Stimulated activated naive B cell treated with anti-CD40 and anti-IgM and Interleukin-4, amounts not matched to agents 10 μg/mL and 1 μg/mL and 100 μg/mL, for 72 hours (primary cell): ENCODE measurements at places on chromosomes 1 and 21.

DNA sequence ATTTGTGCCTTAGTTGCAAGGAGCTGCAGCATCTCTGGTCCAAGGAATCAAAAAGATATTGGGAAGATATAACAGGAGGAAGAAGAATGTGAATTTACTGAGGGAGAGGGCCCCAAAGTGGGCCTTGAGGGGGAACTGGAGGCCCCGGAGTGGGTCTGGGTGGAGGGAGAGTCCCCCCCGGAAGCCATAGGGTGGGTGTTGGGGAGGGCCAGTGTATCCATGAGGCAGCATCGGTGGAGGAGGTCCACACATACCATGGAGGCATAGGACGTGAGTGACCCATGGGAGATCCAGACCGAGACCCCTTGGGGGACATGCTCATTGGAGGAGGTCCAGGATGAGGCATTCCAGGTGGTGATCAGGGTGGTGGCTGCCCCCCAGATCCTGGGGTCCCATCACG, 708 bp upstream of the C1orf167 start:
- peaks cover 6% of the 10 kb centered on the region for H3K4me1 ChIP-seq
- no peak overlapping the region for H3K4me3 ChIP-seq
- no peaks in the 10 kb centered on the region for H3K36me3 ChIP-seq
- H3K27ac ChIP-seq, result no peak overlapping the region
- H3K27me3 ChIP-seq, result peaks cover 44% of the 10 kb centered on the region
- no peak for DNase-seq

DNA sequence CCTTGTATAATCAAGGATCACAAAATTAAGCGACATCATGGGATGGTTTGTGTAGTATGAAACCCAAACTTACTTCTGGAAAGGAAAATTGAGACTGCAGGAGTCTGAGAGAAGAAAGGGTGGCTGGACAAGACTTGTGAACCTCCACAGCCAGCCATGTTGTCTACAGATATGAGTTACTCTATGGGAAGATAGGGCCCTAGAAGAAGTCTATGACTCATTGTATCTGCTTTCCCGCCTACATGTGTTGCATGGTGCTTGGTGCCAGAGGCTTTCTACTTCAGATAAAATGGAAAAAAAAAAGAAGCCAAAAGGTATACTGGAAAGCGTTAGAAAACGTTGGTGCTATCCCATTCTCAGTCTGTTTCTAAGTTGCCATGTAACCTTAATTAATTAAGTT, 18.7 kb upstream of the OR6N2 start:
- no peak for DNase-seq
- no peak overlapping the region for H3K4me3 ChIP-seq
- H3K27me3 ChIP-seq, result peaks cover 31% of the 10 kb centered on the region
- H3K4me1 ChIP-seq, result peaks cover 5% of the 10 kb centered on the region
- no peak overlapping the region for H3K27ac ChIP-seq
- H3K36me3 ChIP-seq, result no peaks in the 10 kb centered on the region

DNA sequence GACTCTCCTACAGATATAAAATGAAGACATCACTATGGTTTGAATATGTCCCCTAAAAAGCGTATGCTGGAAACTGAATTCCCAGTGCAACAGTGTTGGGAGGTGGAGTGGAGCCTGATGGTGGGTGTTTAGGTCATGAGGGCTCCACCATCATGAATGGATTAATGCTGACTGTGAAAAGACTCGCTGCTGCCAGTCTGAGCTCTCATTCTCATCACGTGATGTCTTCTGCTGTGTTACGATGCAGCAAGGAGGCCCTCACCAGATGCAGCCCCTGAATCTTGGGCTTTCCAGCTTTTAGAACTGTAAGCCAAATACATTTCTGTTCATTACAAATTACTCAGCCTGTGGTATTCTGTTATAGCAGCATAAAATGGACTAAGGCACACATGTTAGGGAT, 73.8 kb upstream of the PPP2R5A start:
- no peaks in the 10 kb centered on the region for H3K36me3 ChIP-seq
- no peak overlapping the region for H3K27ac ChIP-seq
- DNase-seq, result no peak
- no peaks in the 10 kb centered on the region for H3K27me3 ChIP-seq
- H3K4me3 ChIP-seq, result no peak overlapping the region

- H3K27ac ChIP-seq, result no peak overlapping the region
- no peak for DNase-seq
- H3K4me3 ChIP-seq, result no peak overlapping the region
- peaks cover 4% of the 10 kb centered on the region for H3K36me3 ChIP-seq
- H3K27me3 ChIP-seq, result peaks cover 3% of the 10 kb centered on the region
- H3K4me1 ChIP-seq, result peaks cover 2% of the 10 kb centered on the region
These were observed 203.3 kb upstream of the IVNS1ABP start for GRCh38 chr1:185520188-185520920.

DNA sequence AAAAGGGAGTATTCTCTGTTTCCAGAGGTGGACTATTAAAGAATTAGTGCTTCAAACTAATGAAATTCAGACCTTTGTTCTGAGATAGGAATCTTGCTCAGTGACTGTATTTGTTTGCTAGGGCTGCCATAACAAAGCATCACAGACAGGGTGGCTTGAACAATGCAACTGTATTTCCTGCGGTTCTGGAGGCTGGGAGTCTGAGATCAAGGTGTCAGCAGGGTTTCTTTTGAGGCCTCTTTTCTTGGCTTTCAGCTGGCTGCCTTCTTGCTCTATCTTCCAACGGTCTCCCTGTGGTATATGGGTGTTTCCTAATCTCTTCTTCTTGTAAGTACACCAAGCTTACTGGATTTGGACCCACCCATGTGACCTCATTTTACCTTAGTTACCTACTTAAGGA, 264.6 kb upstream of the PROX1 start:
- no peak overlapping the region for H3K27ac ChIP-seq
- no peak for DNase-seq
- peaks cover 4% of the 10 kb centered on the region for H3K4me1 ChIP-seq
- no peaks in the 10 kb centered on the region for H3K36me3 ChIP-seq
- no peaks in the 10 kb centered on the region for H3K27me3 ChIP-seq
- H3K4me3 ChIP-seq, result no peak overlapping the region

DNA sequence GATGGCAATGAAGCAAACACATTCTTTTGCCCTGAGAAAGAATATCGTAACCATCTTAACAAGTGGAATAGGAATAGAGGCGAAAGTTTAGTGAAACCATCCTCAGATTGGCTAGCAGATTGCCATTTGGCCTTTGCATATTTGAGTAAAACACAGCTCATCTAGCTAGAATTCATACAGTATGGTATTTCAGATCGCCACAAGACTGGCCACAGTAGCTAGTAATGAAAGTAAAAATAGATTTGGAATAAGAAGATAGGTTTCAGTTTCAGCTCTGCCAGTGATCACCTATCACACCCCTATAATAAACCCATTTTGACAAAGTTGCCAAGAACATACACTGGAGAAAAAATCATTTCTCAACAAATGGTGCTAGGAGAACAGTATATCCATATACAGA, 294.9 kb downstream of the LRRIQ3 start:
- H3K36me3 ChIP-seq, result no peaks in the 10 kb centered on the region
- H3K4me1 ChIP-seq, result no peaks in the 10 kb centered on the region
- DNase-seq, result no peak
- no peaks in the 10 kb centered on the region for H3K27me3 ChIP-seq
- H3K27ac ChIP-seq, result no peak overlapping the region

DNA sequence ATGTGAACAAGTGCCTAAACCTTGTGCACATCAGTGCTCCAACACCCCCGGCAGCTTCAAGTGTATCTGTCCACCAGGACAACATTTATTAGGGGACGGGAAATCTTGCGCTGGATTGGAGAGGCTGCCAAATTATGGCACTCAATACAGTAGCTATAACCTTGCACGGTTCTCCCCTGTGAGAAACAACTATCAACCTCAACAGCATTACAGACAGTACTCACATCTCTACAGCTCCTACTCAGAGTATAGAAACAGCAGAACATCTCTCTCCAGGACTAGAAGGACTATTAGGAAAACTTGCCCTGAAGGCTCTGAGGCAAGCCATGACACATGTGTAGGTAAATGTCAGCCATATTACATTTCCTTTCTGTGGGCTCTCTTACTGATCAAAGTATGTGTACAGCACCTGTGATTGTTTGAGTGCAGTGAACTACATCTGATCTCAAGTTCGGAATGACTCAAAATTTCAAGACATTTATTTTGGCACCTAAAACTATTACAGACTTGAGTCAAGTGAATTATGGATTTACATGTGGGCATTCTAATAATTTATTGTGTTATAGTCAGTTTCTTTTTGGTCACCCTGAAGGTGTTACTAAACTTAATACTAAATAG, 196.5 kb downstream of the TPR start:
- H3K27ac ChIP-seq, result no peak overlapping the region
- no peak for DNase-seq
- H3K4me1 ChIP-seq, result peaks cover 5% of the 10 kb centered on the region
- no peak overlapping the region for H3K4me3 ChIP-seq
- H3K27me3 ChIP-seq, result peaks cover 4% of the 10 kb centered on the region

DNA sequence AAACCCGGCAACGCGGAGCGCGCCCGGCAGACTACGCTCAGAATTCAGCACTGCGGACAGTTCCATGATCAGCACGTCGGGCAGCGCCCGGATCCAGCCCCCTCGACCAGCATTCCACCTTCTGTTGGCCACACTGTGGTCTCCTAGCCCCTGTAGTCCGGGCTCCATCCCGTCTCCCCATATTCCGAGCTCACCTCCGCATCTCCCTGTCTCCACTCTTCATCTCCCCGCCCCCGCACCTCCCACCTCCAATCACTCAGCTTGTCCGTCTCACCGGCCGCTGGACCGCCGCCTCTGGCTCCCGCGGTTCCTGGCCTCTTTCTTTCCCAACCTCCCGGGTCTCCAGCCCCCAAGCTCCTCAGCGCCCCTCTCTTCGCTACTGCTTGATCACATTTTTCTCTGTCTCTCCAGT, 500 bp downstream of the EPHA10 start:
- peaks cover 6% of the 10 kb centered on the region for H3K36me3 ChIP-seq
- no peak for DNase-seq
- peaks cover 66% of the 10 kb centered on the region for H3K27me3 ChIP-seq
- H3K27ac ChIP-seq, result peak overlapping the region; percentile 76

GRCh38 chr1:204853436-204853835, 17.2 kb upstream of the NFASC start:
- H3K36me3 ChIP-seq, result no peaks in the 10 kb centered on the region
- DNase-seq, result no peak
- H3K4me1 ChIP-seq, result no peaks in the 10 kb centered on the region
- no peak overlapping the region for H3K4me3 ChIP-seq

GRCh38 chr21:44423312-44423821, 31.9 kb upstream of the LRRC3 start:
- peak; percentile 15 for DNase-seq
- H3K27ac ChIP-seq, result peak overlapping the region; percentile 67
- H3K27me3 ChIP-seq, result no peaks in the 10 kb centered on the region
- peak overlapping the region; percentile 25 for H3K4me3 ChIP-seq
- H3K36me3 ChIP-seq, result peaks cover 8% of the 10 kb centered on the region

DNA sequence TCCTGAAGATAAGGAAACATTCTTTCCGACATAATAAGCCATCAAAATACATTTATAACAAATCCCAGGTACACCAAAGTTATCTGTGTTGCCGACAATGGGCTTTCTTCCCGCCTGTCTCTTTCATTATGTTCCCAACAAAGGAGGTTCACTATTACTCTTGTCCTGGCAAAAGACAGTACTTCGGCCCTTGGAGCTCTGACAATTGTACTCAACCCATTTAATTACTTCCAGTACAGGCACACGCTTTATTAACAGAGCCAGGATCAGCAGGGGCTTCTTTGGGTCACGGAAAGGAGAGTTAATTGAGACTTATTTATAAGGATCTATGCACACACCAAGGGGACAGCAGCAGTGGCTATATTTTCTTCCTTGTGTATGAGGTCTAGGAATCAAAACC, 46.6 kb upstream of the DUSP10 start:
- no peaks in the 10 kb centered on the region for H3K36me3 ChIP-seq
- peaks cover 38% of the 10 kb centered on the region for H3K4me1 ChIP-seq
- no peak overlapping the region for H3K27ac ChIP-seq
- no peak for DNase-seq
- no peak overlapping the region for H3K4me3 ChIP-seq

GRCh38 chr1:159798893-159799292, 3.3 kb upstream of the FCRL6 start:
- H3K27me3 ChIP-seq, result peaks cover 40% of the 10 kb centered on the region
- peaks cover 9% of the 10 kb centered on the region for H3K4me1 ChIP-seq
- peak; percentile 15 for DNase-seq
- H3K27ac ChIP-seq, result no peak overlapping the region

DNA sequence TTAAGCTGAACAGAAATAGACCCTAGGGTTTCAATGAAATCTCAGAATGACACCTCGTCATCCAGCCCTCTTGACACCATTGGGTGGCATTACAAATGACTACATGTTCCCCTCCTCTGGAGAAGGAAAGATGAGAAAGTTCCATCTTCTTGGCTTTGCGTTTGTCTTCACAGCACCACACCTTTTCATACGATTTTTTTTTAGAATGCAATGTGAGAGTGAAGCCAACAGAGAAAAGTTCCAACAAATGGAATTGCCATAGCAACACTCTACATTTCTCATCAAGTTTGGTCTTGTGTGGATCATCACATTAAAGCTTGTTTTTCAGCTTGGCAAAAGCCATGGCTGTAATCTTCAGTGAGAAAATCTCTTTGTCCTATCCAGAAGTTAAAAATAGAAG, 183.4 kb upstream of the SNX7 start:
- no peak overlapping the region for H3K4me3 ChIP-seq
- H3K36me3 ChIP-seq, result no peaks in the 10 kb centered on the region
- H3K27me3 ChIP-seq, result no peaks in the 10 kb centered on the region
- H3K4me1 ChIP-seq, result no peaks in the 10 kb centered on the region

- no peak for DNase-seq
- no peaks in the 10 kb centered on the region for H3K4me1 ChIP-seq
- no peak overlapping the region for H3K4me3 ChIP-seq
- peaks cover 50% of the 10 kb centered on the region for H3K27me3 ChIP-seq
- H3K36me3 ChIP-seq, result peaks cover 2% of the 10 kb centered on the region
These were observed 70.6 kb downstream of the DDX20 start for GRCh38 chr1:111826278-111826677.

GRCh38 chr1:117967477-117967876, 37.9 kb downstream of the WDR3 start:
- no peak overlapping the region for H3K4me3 ChIP-seq
- no peak for DNase-seq
- peaks cover 21% of the 10 kb centered on the region for H3K36me3 ChIP-seq
- H3K27me3 ChIP-seq, result no peaks in the 10 kb centered on the region
- no peak overlapping the region for H3K27ac ChIP-seq

- H3K4me1 ChIP-seq, result no peaks in the 10 kb centered on the region
- H3K27me3 ChIP-seq, result no peaks in the 10 kb centered on the region
- no peak for DNase-seq
- H3K36me3 ChIP-seq, result no peaks in the 10 kb centered on the region
- no peak overlapping the region for H3K27ac ChIP-seq
These were observed 6.5 kb upstream of the NEGR1 start for GRCh38 chr1:72288886-72289285.

- H3K4me1 ChIP-seq, result peaks cover 10% of the 10 kb centered on the region
- no peaks in the 10 kb centered on the region for H3K27me3 ChIP-seq
- H3K36me3 ChIP-seq, result no peaks in the 10 kb centered on the region
- H3K27ac ChIP-seq, result no peak overlapping the region
- DNase-seq, result no peak
These were observed 38.6 kb downstream of the KCNC4 start for GRCh38 chr1:110248746-110249145.
